ENCODE measurements at places on chromosomes 12 and 14.
A peak's percentile ranks its signal among the peaks of the same experiment; 100 is the strongest.

GRCh38 chr12:107318806-107319532, 225.6 kb upstream of the CRY1 start:
- DNase-seq, result no peak

GRCh38 chr12:100718187-100718586, 76.4 kb upstream of the ANO4 start:
- no peak for DNase-seq

DNA sequence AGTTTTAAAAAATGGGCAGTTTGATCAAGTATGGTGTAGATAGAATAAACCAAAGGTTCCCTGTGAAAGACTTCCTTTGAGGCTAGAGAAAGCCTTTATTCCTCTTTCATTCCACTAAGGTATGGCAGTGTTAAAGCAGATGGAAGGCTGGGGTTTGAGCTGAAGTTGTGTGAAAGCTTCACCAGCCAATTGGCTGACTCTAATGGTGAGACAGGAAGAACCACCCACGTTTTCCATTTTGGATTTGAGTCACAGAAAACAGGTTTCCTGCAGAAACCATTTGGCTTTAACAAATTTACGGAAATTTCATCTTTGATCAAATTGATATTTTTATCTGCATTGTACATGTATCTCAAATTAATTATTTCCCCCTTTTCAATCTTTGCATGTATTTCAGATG, 455.0 kb downstream of the PCNX1 start:
- no peak for DNase-seq

DNA sequence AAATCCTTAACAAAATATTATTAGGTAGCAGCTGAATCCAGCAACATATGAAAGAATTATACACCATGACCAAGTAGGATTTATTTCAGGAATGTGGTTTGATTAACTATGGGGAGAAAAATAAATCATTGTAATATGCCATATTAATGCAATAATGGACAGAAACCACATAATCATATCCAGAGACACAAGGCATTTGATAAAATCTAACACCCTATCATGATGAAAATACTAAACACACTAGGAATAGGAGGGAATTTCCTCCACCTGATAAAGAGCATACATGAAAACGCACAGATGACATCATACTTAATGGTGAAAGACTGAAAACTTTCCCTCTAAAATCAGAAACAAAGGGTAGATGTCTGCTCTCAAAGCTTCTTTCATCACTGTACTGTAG, 238.9 kb downstream of the PHLDA1 start:
- DNase-seq, result no peak

DNA sequence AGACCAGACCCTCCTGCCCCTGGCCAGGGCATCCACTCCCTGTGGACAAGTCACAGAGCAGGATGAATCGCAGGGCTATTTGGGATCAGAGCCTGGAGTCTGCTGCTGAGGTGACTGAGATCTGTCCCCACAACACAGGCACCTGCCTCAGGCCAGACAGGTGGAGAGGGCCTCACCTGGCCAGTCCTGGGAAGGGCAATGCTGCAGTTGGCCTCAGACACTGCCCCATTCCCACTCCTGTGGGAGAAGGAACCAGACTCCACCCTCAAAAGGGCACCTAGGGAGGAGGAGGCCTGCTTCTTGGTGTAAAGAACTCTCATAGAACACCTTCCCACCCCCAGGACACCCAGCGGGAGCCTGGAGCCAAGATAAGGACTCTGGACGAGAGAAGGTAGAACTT, 48.3 kb upstream of the PLEKHG6 start:
- no peak for DNase-seq

DNA sequence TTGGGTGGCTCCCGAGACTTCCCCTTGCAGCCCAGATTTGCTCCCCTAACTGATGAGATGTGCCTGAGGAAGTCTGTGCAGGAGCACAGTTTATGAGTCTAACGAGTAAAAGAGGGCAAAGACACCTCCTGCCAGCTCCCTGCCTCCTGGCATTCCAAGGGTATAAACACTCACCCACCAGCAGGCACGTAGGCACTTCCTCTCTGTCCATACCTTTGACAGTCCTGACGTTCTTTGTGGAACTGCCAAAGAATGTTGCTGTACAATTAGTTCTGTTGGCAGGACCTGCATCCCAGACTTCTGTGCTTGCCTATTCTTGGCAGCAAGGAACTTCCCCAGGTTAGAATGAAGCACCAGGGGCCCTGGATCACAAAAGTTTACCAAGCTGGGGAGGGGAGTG, 889.3 kb downstream of the BCL11B start:
- DNase-seq, result no peak

- no peak for DNase-seq
These were observed 2.1 kb downstream of the CATSPERB start for GRCh38 chr14:91729756-91730155.

DNA sequence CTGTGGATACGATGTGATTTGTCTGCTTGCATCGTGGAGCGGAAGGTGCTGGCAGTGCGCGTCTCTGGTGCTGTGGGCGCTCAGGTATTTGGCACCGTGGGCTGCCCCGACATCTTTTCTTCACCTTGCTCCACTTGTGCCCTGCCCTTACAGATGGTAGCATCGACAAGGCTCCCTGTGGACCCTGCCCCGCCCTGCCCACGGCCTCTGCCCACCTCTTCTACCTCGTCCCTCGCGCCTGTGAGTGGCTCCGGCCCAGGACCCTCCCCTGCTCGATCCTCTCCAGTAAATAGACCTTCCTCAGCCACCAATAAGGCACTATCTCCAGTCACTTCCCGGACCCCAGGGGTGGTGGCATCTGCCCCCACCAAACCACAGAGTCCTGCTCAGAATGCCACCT, 36.6 kb downstream of the EP400 start:
- DNase-seq, result no peak

DNA sequence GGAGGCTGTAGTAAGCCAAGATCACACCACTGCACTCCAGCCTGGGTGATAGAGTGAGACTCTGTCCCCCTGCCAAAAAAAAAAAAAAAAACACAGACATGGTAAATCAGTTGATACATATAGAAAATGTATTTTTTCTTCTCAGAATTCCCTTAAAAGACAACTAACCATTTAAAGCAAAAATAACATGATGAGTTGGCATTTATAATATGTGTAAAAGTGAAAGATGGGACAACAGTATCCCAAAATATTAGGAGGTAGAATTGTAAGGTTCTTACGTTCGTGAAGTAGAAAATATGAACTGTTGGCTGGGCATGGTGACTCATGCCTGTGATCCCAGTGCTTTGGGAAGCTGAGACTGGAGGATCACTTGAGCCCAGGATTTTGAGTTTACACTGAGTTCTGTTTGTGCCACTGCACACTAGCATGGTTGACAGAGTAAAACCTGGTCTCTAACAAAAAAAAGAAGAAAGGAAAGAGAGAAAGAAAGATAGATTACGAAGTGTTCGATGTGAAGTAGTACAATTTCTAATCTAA, 296.7 kb downstream of the FBXL14 start:
- DNase-seq, result no peak

- no peak for DNase-seq
These were observed 92.9 kb downstream of the PAWR start for GRCh38 chr12:79597910-79598309.

GRCh38 chr12:31781894-31782540, 53.2 kb upstream of the AMN1 start:
- DNase-seq, result no peak

- no peak for DNase-seq
These were observed 1103.4 kb downstream of the LRFN5 start for GRCh38 chr14:42710071-42710470.

DNA sequence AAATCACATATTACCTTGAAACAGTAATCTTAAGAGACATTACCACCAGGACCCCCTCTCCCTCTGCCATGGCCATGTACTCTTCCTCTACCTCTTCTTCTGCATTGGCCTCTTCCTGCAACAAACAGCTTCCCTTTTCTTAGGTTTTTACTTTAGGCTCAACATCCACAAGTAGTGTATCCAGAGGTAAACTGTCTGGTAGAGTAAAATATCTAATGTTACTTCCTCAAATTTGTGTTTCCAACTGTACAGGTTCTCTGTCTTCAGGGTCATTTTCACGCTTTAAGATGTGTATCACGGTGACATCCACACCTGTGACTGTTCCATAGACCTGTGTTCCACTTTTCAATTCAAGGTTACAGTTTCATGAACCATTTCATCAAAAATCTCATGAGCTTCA, 13.4 kb downstream of the CDK17 start:
- DNase-seq, result no peak

DNA sequence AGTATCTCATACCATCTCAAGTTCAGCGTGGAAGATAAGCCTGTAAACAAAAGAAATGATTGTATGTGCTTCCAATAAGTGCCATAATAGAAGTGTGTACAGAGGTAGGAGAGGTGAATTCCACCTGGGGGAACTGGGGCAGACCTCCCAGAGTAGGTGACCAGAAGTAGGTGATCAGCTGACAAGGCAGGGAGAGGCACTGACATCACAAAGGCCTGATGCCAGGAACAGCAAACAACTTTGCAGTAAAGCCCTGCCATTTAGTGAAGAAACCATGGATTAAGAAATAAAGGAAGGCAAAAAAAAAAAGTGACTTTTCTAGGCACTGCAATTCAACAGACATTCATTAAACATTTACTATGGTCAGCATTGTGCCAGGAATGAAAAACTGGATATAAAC, 31.1 kb downstream of the NR1H4 start:
- no peak for DNase-seq

DNA sequence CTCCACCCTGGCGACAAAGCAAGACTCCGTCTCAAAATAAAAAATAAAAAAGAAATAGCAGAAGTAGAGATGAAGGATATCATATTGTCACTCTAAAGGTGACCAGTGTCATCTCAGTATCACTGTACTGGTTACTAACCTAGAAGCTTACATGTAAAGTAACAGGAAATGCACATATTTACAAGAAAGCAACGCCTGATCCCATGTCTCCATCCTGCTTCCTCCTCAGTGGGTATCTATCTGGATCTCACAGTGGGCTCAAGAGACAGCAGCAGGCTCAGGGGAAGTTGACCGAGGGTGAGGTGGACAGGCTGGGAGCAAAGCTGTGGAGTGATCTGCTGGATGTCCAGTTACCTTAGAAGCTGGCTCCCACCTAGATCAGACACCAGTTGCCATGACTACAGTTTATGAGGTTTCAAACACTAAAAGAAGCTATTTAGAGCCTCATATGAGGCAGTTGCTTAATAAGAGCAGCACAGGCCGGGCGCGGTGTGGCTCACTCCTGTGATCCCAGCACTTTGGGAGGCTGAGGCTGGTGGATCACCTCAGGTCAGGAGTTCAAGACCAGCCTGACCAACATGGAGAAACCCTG, 10.5 kb downstream of the MTRFR start:
- DNase-seq, result no peak

DNA sequence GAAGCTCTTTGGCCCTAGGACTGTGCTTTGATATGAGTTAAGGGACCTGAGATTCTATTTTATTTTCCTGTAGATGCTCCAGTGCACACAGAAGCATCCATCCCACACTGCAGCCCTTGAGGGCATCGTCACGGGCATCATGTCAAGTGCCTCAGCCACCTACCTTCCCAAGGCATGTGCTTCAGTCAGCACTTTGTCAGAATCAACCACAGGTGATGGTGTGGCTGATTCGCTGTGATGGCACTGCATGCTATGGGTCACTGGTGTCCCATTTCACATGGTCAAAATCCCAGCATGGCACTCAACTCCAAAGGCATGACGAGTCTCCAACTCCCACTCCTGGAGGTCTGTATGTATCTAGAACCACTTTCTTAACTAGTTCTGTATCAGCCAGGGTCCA, 100.8 kb downstream of the AACS start:
- no peak for DNase-seq

GRCh38 chr14:94292526-94292871, 569 bp downstream of the SERPINA10 start:
- DNase-seq, result no peak

DNA sequence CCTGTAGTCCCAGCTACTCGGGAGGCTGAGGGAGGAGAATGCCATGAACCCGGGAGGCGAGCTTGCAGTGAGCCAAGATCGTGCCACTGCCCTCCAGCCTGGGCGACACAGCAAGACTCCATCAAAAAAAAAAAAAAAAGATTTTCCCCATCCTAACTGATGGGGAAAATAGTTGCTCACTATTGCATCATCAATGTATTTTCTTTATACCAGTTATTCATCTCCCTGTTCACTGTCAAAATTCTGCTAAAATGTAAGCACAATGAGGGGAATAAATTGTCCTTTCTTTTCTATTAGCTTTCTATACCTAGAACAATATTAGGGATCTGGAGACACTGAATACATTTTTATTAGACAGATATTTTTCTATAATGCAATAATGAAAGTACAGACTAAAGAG, 561.3 kb downstream of the CCER1 start:
- DNase-seq, result no peak

DNA sequence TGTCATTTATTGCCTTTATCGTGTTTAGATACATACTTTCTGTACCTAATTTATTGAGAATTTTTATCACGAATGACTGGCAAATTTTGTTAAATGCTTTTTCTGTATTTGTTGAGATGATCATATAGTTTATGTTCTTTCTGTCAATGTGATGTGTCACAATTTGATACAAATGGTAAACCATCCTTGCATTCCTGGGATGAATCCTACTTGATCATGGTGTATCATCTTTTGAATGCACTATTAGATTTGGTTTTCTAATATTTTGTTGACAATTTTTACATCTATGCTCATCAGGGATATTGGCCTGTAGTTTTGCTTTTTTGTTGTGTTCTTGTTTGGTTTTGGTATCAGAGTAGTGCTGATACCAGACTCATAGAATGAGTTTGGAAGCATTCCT, 185.1 kb downstream of the NUBPL start:
- DNase-seq, result no peak

- peak; percentile 61 for DNase-seq
These were observed 112.3 kb upstream of the KRR1 start for GRCh38 chr12:75623631-75624154.

DNA sequence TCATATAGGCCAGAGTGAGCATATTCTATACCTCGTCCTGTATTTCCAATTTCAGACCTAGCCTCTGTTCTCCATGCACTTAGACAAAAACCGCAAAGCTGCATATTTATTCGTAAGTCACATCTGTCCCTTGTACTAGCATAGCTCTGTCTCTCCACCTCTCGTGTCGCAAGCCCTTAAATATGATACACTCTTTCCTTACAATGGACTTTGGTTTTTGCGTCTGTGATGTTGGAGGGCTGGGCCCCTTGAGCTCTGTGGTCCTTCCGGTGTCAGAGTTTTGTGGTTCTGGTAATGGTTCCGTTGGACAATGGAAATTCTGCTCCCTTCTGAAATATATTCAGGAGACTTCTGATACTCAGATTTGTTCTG, 11.3 kb downstream of the PRKCH start:
- DNase-seq, result no peak

GRCh38 chr12:70520847-70521246, 116.4 kb downstream of the PTPRB start:
- no peak for DNase-seq

GRCh38 chr12:85784096-85784720, 52.0 kb downstream of the RASSF9 start:
- DNase-seq, result no peak

- DNase-seq, result no peak
These were observed 119.2 kb downstream of the TMTC2 start for GRCh38 chr12:82805812-82806497.

DNA sequence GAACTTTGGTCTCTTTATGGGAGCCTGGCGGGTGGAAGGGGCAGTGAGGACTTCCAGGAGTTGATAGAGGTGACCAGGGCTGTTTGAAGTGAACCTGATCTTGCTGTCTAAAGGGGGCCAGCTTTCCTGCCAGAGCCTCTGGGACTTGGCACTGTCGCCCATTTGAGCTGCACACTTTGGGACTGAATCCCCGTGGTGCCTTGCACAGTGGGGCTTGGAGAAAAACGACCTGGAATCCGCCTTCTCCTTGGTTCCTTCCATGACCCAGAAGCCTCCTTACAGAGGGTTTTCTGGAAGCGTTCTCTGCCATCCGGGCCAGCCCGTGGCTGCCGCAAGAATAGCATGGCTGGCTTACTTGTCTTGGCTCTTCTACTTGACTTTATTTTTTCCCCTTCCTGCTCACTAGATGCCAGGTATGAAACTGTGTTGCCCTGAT, 2.0 kb downstream of the RFLNA start:
- no peak for DNase-seq
